Activated T-cell treated with anti-CD3 and anti-CD28 coated beads, Interleukin-2, amount 50 U/mL, for 48 hours (primary cell): ENCODE measurements at places on chromosomes 1 and 21.

GRCh38 chr1:44220755-44221154 lies 7.5 kb downstream of the DMAP1 start:
- no peak for DNase-seq

- no peak for DNase-seq
These were observed 47.6 kb upstream of the HOOK1 start for GRCh38 chr1:59767119-59767518.

DNA sequence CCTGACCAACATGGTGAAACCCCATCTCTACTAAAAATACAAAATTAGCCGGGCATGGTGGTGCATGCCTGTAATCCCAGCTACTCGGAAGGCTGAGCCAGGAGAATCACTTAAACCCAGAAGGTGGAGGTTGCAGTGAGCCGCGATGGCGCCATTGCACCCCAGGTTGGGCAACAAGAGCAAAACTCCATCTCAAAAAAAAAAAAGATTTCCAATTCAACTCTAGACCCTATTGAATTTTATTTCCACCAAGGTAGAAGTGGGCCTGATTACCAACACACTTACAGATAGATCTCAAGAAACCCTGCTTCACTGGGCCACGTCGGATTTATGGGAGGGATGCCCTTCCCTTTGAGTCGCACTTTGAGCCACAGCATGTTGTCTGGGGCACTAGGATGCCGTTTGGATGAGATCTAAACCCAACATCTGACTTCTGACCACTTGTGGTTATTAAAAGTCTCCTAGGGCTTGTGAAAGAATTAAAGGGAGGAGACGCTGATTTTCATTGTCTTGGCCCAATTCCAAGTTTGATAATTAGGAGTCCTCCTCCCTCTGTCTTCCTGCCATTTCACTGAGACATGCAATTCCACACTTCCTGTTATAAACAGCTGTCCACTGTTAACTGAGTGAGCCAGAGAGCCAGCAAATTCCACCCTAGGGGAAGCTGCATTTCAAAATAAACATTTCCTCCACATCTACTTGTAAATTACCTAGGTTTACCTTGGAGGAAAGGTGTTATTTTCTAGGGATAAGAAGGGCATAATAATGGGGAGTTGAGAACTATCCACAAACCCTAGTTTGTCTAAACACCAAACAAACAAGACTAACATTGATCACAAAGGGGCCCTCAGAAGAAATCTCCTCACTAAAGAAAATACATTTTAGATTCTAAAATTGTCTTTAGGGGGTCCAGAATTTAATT lies 5.2 kb upstream of the RERE start:
- no peak for DNase-seq

GRCh38 chr1:48472638-48473037 lies 634 bp upstream of the SPATA6 start:
- DNase-seq: no peak

- no peak for DNase-seq
These were observed 224.5 kb upstream of the CSF3R start for GRCh38 chr1:36707221-36707620.

DNA sequence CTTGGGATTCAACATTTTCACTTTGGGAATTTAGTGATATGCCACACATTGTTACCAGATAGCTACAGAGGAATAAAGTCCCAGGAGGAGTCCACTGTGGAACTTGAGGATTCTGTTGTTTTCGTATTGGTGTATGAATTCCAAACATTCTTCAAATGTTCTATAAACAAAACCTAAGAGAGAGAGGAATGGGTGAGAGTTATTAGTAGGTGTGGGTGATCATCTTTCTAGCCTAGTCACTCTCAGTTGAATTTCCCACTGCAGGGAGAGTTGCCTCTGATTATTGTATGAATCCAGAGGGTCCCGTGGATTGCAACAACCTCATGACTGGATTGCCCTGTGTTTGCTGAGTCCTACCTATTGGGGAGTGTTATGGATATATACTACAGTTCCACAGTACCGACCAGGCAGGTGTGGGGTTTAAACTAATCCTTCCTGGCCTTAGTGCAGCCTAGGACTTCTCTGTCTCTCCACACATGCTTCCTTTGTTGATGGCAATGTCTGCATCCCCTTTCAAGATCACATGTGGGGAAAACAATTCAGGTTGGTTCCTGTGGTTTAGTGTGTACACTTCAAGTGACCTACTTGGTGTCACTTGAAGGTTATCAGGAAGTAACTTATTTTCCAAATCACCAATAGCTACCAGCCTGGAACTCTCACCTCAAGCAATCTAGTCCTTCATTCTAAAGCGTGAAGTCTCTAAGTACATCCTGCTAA lies 91.8 kb downstream of the ADCY10 start:
- DNase-seq: no peak

GRCh38 chr21:26049803-26050202 lies 120.8 kb downstream of the APP start:
- no peak for DNase-seq
